Stimulated activated CD4-positive, alpha-beta T cell treated with anti-CD3 and anti-CD28 coated beads, Interleukin-4, amount 100 ng/mL, for 4 hours (primary cell): ENCODE measurements at places on chromosomes 5 and 9.

DNA sequence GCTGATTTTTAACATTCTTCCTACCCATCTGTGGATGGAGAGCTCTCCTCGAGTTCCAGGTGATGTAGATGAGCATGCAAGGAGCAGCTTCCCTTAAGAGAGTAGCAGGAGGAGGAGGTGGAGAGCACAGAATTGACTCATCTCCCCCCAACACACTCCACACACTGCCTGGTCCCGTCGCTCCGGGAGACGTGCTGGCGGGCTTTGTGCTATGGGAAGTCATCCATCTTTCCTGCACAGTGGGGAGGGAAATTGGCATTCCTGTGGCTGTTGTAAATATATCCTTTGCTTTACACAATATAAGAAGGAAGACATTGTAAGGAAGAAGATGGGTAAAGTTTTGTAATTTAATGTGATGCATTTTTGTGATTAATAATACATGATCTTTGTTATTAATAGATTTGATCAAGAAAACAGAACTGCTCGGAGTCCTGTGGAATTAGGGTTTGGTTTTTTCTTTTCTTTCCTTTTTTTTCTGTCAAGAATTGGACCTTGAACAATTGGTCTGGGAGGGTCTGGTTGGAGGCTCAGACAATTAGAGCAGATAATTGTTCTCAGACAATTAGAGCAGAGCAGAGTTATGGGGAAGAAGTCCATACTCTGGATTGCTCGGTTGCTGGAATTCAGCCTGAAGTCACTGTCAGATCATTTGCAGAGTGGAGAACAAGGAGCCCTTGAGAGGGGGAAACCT is 297.8 kb downstream of the GADD45G start:
- no peak for DNase-seq

- peak; percentile 42 for DNase-seq
These were observed at the start of gene COL23A1 for GRCh38 chr5:178590141-178590923. COL23A1 (minus strand) TSS chr5:178590393.

DNA sequence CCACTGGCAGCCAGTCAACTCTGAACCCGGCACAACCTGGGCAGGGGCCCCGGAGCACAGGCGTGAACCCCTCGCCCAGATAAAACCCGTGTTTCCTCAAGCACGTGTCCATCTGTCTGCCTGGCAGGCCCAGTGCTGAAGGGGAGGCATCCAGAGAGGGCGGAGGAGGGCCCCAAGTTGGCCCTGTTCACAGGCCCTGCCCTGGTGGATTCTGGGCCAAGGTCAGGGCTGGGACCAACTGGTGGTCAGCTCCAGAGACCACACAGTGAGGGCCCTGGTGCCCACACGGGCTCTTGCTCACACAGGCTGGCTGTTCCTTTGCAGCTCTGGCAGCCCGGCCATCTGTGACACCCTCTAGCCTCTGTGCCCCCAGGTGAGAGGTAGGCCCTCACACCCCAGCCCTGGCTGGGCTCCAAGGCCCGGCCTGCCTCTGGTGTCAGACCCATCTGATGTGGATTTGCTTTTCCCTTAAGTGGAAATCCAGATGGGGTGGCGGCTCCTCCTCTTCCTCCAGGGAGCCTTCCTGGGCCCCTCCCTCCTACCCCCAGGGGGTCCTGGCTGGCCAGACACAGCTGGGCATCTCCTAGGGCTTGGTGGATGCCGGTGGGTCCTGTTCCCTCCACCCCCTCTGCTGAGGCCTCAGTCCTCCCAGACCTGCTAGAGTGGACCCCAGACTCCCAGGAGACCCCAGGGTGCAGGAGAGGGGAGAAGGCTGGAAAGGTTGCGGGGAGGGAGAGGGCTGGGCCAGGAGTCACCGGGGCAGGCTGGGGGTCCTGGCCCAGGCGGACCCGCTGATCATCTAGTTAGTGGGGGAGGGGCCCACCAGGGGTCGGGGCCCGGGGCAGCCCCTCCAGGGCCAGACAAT is 525 bp upstream of the STPG3 start:
- no peak for DNase-seq

DNA sequence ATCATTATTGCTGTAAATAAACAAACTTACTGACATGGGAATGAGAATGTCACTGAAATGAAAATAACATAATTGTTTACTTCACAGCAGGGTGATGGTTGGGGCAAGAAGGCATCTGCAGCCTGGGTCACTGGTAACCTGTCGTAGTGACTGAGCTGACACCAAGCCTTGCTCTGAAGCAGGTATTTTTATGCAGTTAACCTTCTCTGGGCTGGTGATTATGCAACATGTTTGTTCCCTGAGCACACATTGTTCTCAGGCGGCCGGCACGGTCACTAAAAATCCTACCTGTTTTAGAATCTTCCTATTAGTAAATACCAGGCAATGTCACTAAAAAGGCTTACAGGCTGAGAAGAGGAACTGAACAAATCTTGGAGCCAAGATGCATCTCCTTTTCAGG is 157.7 kb upstream of the NR3C1 start:
- no peak for DNase-seq

DNA sequence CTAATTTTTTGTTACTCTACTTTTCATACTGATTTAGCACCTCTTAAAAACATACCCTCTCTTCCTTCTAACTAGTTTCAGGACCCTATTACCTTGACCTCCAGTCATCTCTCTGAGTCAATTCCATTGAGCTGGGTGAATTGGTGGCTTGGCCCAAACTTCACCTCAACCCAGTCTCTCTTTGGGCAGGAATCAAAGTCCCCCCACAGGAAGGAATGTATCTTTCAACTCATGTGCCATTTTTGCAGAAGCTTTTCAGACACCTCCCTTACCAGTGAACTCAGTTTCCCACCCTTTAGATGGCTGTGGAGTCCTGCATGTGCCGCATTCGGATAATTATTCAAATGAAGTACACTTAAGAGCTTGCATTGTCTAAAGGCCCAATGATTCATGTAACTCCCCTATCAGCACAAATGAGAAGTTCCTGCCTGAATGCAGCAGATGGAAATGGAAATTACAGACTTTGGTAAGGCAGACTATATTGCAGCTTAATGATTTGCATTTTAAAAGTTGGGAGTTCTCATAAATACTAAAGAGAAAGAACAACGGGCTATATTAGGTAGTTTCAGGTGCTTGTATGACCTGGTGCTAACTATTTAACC is 693.5 kb downstream of the PTPRD start:
- DNase-seq: no peak

DNA sequence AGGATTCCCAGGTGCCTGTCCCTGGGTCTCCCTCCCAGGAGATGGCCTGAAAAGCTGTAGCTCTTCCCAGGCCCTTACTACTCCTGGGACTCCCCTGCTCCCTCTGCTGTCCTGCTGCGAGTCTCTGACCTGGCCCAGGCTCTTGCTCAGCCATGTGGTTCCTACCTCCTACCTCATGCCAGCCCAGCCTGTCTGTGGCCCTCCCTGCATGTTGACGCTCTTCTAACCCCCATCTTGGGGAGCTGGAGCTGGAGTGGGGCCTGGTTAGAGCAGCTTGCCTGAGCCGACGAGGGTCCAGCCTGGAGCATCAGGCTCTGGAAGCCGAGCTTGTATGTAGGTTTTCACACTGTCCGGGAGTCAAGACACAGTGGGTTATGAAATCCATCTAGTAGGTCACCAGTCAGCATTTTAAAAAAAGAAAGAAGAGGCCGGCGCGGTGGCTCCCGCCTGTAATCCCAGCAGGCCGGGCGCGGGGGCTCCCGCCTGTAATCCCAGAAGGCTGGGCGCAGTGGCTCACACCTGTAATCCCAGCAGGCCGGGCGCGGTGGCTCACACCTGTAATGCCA is 244.4 kb downstream of the FANCC start:
- no peak for DNase-seq

- DNase-seq: no peak
These were observed 16.9 kb downstream of the CKMT2 start for GRCh38 chr5:81250004-81250403.

DNA sequence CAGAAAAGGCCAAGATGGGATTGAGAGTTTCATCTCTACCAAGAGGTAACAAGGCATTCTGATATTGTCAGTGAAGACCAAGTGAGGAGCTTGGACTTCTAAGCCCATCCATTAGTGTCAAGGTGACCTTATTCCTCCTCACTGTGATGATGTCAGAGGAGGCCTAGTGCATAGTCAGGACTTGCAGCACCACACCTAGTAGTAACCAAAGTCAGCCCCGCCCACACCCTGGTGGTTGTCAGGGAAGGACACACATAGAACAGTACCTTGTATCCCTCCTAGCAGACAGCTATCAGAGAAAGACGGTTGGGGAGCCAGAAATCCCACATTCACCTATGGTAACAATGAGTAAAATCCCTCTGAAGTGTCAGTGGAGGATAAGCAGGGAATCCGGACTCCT is 111.7 kb downstream of the AP3B1 start:
- DNase-seq: no peak

DNA sequence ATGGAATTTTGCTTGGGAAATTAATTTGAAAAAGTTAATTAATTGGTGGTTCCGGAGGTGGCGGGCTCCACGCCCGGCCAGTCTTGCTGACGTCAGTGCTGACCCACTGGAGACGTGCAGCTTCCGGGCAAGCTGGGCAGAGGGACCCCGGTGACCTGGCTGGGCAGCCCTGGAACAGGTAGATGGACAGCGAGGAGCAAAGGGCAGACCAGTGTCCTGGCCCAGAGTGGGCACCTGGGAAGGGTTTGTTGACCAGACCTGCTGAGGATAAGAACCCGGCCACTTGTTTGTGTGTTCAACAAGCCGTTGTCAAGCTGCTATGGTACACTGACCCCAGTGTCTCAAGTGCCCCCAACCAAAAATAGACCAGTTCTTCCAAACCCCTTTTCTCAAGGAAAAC is 17.5 kb downstream of the CXXC5 start:
- no peak for DNase-seq
